ENCODE measurements at places on chromosomes 11 and 22. TPM values are rescaled to one million over a fixed set of nuclear protein-coding genes. Genes with fewer than 3 reads are reported as not detected.
A peak's percentile ranks its signal among the peaks of the same experiment; 100 is the strongest.

DNA sequence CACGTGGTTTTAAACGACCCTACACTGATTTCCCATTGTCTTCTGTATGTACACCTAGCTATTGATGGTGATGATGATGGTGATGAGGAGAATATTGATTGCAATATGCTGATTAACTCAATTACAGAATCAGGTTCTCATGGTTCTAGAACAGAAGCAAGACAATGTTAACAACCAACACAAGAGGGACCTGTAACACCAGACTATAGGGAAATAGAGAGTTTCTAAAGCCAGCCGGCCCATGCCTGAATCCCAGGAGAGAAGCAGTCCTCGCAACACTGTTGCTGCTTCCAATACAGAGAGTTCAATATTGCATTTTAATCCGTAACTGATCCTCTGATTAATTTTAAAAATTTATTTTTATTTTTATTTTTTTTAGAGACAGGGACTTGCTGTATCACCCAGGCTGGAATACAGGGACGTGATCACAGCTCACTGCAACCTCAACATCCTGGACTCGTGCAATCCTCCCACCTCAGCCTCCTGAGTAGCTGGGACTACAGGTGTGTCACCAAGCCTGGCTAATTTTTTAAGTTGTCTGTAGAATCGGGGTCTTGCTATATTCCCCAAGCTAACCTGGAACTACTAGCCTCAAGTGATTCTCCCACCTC is 22.2 kb upstream of the UBASH3B start:
- peak; percentile 32 for DNase-seq

- no peak for DNase-seq
These were observed 211.9 kb downstream of the BLID start for GRCh38 chr11:121904148-121904547.

DNA sequence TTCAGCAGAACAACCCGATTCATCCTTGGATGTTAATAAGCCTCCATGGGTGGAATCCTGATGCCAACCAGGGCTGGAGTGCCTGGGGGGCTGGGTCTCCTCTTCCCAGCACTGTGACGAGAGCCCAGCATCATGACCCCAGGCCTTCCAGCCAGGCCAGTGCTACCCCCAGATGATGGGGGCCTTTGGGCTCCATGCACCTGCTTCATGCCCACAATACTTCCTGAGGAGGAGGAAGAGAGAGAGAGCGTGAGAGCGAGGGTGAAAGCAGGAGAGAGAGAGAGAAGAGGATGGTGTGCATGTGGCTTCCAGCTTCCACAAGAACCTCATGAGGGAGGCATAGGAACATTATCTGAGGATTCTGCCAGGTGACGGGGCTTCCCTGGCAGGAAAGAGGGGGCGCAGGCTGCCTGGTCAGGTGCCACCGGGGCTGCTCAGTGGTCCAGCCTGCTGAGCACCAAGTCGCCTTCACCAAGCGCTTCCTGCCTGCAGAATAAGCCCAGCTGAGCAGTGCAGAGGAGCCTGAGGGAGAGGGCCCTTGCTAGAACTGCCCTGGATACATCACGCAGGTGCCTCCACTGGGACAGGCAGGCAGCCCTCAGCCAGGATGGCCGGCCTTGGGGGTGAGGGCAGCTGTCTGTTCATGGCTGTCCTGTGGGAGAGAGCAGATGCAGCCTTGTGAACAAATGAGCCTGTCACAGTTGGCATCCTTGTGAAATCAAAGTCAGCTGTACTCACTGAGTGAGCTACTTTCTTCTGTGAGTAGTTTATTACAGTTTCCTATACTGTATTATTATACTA is 243.3 kb upstream of the B3GAT1 start:
- no peak for DNase-seq

- no peak for DNase-seq
These were observed 2.0 kb downstream of the IGSF22 start for GRCh38 chr11:18723991-18724390.

Gene MYRF
- 0.70 TPM for total RNA-seq

Gene PNPLA5
- total RNA-seq = not detected
